ENCODE measurements at places on chromosomes 2 and 18.

GRCh38 chr18:21404426-21404825 lies 162.4 kb downstream of the GREB1L start:
- no peak for DNase-seq

DNA sequence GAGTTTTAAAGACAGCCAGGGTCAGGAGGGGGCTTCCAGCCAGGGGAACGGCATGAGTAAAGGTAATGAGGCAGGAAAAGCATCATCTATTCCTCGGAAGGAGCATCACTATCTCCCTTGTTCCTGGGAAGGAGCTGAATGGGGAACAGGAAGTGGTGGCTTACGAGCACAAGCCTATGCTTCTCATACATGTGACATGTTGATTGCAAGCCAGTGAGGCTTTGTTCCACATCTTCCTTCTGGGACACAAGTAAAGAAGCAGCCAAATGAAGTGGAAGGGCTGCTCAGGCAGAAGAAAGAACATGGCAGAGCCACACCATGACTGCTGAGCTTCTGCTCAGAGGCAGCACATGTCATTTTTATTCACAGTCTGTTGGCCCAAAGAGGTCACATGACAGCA lies 15.1 kb upstream of the LMAN1 start:
- no peak for DNase-seq

DNA sequence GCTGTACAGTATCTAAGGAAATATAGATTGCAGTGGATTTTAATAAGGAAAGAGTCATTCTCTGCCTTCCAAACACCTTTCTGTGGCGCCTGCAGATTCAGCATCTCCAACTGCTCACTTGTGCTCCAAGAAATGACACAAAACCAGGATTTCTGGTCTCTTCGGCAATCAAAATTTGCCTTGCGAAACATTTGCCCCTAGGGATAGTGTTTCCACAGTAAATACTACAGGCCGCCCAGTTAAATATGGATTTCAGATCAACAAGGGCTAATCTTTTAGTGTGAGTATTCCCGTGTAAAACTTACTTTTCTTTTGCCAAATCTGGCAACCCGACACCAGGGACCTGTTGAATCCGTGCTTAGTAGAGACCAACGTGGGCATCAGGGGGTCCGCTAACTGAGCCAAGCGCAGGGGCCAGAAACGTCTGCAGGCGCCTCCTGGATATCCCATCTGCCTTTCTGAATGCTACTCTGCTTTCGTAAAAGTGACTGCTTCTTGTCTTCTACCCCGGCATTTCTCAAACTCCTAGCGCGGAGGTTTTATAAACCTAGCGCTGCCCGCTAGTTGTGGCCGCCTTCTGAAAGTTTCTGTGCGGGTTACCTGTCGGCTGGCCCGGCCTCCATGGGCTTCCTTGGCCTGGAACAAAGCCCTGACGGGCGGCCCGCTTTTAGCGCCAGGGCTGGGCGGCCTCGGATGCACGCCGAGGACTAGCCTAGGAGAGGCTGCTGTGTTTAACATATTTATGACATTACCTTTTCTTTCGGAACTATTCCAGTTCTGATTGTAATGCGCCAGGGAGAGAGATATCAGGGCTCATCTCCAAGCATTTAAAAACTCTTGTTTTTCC lies 2.5 kb downstream of the CYP1B1 start:
- DNase-seq, result no peak

- DNase-seq, result no peak
Observed at GRCh38 chr2:210954386-210954907, 398.0 kb downstream of the CPS1 start.

DNA sequence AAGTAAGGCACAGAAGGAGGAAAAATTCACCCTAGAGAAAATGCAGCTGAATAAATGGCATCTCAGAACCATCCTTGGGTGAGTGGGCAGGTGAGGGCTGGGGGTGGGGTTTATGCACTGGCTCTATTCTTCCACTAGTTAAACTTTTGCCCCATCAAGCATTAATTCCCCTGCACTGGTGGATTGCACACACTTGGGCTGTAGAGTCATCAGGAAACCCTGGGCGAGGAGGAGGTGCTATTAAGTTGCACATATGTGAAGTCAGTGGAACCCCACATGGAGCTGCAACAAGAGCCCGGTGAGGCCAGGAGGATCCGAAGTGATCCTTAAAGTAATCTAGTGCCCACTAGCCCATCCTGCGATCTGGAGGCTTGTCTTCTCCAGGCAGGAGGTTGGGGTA lies 6.8 kb upstream of the DNAJB2 start:
- no peak for DNase-seq

GRCh38 chr18:26550998-26551694 lies 2.8 kb upstream of the KCTD1 start:
- no peak for DNase-seq

- DNase-seq, result no peak
Observed at GRCh38 chr2:160322320-160322719, 122.2 kb upstream of the ITGB6 start.

All from epithelial cell of prostate (primary cell).